ENCODE measurements at places on chromosomes 5 and 9.

- no peak for DNase-seq
These were observed 278 bp upstream of the NIPSNAP3A start for GRCh38 chr9:104747245-104747564.

DNA sequence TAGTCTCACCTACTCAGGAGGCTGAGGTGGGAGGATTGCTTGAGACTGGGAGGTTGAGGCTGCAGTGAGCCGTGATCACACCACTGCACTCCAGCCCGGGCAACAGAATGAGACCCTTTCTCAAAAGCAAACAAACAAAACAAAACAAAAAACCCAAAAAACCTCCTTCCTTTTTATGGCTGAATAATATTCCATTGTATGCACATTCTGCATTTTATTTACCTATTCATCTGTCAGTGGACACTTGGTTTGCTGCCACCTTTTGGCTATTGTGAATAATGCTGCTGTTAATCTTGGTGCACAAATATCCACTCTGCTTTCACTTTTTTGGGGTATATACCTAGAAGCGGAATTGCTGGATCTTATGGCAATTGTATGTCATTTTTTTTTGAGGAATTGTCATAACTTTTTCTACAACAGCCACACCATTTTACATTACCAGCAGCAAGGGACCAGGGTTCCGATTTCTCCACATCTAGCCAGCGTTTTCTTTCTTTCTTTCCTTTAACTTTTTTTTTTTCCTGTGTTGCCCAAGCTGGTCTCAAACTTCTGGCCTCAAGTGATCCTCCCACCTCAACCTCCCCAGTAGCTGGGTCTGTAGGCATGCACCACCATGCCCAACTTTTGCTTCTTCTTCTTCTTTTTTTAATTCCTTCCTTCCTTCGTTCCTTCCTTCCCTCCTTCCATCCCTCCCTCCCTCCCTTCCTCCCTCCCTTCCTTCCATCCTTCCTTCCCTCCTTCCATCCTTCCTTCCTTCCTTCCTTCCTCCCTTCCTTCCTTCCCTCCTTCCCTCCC lies 30.6 kb downstream of the NKX2-5 start:
- DNase-seq = no peak

DNA sequence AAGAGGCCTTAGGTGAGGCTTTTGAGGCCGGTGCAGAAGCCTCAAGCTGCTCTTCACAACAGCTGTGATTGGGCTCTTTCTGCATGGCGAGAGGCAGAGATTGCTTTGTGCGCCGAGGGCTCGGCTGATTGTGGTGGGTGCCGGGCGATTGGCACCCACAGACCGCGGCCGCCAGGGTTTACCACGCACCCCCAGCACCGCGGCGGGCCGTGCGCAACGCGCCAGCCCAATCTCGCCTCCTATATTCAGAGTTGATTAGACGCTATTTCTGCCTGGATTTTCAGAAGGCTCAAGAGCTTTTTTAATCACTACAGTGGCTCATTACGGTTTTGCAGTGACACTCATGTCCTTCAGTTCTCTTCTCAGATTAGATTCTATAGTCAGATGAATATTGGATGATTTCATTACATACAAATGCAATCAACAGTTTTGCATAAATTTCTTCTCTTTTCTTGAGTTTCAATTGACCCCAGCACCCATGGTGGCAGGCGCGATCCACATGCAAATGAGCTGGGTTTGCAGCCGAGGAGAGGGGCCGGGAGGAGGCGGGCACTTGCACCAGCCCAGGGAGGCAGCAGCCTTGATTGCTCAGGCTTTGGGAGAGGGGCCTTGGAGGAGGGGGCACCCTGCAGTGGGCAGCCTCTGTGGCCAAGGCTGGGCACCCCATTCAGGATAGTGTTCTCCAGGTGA lies 33.8 kb upstream of the PTGS1 start:
- DNase-seq = no peak

- no peak for DNase-seq
These were observed 97.1 kb upstream of the IRX2 start for GRCh38 chr5:2848619-2849018.

DNA sequence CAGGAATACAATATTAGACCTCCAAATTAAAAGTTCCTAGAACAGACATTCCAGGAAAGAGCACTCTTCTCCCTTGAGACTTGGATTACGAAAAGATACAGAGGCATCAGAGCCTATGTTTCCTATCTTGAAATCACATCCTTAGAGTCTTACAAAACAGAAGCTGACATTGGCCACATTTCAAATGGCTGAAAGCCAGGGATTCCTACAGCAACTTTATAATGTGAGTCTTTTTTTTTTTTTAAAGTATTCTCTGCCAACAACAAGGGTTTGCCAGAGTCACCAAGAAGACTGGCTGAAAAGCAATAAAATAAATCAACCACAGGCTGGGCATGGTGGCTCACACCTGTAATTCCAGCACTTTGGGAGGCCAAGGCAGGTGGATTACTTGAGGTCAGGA lies 63.1 kb downstream of the TRPM6 start:
- peak; percentile 19 for DNase-seq

GRCh38 chr5:178113841-178114324 lies 551 bp downstream of the N4BP3 start:
- no peak for DNase-seq

- no peak for DNase-seq
These were observed 286.6 kb downstream of the DTWD2 start for GRCh38 chr5:118701791-118702190.

GRCh38 chr9:87386490-87387025 lies 111.1 kb upstream of the DAPK1 start:
- DNase-seq = no peak

DNA sequence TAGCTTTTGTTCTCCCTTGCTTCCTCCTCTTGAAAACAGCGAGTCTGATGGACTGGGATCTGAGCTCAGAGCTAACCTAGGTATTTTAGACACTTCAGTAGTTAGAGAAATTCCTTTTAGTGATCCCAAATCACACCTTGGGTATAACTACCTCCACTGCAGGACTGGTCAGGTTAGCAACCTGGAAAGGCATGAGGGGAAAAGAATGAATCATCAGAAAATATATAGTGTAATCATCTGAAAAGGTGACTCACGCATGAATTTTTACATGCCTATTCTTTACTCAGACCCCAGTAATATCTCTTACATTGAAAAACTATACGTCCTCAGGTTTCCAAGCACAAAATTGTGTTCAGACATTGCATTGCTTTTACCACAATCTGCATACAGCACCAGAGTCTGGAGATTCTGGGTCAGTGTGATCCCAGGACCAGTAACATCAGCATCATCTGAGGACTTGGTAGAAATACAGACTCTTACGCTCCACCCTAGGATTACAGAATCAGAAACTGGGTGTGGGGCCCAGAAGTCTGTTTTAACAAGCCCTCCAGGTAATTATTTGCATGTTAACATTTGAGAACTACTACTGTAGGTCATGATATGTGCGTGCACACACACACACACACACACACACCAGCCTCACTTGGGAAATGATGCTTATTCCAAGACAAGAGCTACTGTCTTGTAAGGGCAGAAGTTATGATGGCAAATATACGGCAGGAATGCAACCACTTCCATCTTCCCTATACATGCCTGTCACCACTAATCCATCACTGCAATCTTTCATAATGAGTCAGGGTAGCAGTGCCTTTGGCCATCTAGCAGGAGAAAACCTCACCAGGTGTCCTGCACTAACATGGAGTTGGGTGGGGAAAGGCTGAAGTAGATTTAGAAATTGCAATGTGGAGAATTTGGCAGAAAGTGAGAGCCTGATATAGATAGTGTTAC lies 271.6 kb upstream of the MAP3K1 start:
- DNase-seq = no peak

DNA sequence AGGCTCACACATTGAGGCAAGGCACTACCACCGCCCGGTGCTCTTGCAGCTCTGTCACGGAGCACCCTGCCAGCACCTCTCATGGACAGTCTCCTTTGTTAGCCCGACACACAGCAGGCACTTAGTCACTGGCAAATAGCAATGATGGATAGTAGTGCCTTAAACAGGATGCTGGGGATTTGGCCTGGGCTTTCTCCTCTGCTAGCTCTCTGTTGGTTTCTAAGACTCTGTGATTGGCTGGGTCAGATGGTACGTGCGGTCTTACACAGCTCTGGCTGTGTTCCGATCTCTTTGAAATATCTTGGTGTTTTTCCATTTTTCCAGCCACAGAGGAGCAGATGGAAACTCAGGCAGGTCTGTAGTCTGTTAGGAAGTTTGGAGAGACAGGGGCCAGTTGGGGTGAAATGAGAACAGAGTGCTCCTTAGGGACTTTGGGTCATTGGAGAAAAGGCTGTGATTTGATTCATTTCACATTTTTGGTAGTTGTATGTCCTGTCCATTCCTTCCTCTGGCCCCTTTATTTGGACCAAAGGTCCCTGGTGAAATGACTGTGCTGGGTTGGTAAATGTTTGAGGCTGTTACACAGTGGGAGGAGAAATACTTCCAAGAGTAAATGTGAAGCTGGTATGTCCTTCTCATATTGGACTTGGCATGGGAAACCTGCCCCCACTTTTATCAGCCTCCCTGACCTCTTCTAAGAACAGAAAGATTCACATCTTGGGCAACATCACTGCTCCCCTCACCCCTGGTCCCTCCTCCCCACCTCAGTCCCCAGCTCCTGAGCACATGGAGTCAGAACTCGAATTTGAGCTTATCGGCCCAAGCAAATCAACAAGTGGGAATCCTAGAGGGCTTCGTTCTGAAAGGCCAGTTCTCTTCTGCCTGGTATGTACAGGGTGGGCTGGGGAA lies 3.4 kb downstream of the SMIM3 start:
- DNase-seq = no peak

GRCh38 chr5:104643320-104643719 lies 1080.7 kb upstream of the NUDT12 start:
- DNase-seq = no peak

DNA sequence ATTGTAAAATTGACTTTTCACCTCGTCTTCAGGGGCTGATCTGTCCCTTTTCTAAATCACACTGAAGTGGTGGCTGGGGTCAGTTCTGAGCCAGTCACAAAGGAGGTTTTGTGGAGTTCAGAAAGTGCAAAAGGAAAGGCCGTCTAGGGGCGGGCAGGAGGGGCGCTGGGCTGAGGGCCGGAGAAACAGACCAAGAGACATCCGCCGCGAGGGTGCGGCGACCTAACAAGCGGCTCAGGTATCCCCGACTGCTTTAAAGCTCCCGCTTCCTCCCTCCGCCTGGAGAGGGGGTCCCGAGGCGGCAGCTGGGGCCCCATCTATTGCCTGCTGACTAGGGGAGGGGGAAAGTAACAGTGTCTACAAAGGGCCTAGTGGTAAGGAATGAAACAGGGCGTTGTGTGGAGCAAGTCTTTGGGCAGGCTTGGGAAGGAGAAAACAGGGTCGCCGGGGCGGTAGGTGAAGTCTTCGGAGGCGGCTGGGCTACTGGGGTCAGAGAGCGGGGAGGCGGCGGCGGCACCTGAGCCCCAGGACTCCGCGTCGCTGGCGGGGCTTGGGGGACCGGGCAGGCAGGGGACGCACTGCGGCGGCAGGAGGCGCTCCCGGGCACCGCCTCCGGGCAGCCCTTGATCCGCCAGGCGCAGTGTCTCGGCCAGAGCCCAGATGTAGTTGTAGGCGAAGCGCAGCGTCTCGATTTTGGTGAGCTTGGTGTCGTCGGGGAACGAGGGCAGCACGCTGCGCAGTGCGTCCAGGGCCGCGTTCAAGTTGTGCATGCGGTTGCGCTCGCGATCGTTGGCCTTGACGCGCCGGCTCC lies 950 bp downstream of the NEUROG1 start:
- peak; percentile 27 for DNase-seq

DNA sequence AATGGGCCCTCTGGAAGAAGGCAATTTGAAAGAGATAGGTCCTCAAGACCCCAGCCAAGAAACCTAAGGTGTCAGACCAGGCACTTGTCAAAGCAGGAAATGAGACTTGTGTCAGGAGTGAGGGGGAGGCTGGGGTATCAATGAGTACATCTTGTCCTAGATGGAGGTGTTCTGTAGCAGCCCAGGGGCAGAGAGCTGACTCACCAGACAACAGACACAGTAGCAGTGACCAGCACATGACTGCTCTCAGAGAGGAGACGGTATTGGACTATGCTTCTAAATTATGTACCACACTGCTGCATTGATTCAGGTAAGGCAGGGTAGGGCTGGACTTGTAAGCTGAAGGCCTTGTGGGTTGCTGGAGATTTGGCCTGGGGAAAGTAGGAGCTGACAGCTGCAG lies 551.2 kb upstream of the KLF4 start:
- DNase-seq = no peak

- DNase-seq = peak; percentile 22
These were observed at the start of gene GFRA3 for GRCh38 chr5:138274189-138274853. TSS of gene GFRA3 (minus strand) at chr5:138274621. CDS start at chr5:138274424, 197 bp downstream.

- DNase-seq = peak; percentile 3
These were observed 189.0 kb downstream of the PALM2AKAP2 start for GRCh38 chr9:109969011-109969410.

- DNase-seq = no peak
These were observed 70.1 kb downstream of the DTWD2 start for GRCh38 chr5:118918232-118918631.

GRCh38 chr9:112848316-112849151 lies 42.1 kb downstream of the SLC46A2 start:
- DNase-seq = no peak

DNA sequence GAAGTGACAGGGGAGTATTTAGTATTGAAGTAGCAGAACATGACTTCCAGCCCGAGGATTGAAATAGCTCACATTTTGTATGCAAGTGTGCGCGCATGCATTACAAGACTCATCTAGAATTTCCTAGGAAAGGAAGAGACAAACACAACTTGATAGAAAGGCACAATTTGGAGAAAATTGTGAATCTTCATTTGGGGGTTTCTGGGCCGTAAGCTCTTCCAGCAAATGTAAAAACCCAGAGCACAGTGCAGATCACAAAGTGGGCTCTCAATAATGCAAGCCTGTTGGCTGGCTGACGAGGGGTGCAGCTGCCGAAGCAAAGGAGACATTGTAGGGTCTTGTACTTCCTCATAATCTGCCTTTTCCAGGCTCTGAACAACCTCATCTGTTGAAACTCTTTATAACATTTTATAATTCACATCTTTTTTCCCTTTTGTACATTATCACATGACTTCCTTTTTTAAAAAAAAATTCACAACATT lies 109.0 kb downstream of the BAAT start:
- peak; percentile 86 for DNase-seq

DNA sequence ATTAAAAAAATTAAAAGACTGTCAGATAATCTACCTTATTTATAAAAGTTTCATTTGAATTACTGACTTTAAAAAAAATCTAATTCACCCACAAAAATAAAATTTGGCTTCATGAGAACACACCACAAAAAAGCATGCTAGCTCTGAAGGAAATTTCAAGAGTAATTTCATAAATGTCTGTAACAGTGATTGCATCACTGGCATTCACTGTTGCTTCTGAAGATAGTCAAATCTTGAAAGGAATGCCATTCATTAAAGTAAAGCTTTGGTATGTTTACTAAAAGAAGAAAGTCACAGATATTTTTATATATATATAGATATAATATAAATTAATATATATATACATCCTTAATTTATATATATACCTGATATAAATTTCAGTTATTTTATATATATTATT lies 43.4 kb downstream of the NADK2 start:
- no peak for DNase-seq

DNA sequence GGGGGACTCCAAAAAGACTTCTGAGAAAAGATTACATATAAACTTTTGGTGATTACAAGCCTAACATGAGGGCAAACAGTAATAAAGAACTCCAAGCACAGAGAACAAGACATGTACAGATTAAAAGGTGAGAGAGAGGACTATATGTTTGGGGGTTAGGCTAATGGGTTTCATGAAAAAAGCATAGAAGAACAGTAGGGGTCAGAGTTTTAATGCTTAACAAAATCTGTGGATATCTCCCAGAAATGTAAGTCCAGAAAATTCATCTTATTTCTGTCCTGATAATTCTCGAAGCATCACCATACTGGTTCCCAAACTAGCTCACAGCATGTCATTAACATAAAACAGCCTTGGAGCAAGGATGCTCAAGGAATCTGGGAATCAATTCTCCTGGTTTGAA lies 137.2 kb downstream of the ARRDC3 start:
- DNase-seq = no peak

Measured in spinal cord (tissue), 10 donors.